ENCODE measurements at places on chromosomes 7 and 10.
A peak's percentile ranks its signal among the peaks of the same experiment; 100 is the strongest.

DNA sequence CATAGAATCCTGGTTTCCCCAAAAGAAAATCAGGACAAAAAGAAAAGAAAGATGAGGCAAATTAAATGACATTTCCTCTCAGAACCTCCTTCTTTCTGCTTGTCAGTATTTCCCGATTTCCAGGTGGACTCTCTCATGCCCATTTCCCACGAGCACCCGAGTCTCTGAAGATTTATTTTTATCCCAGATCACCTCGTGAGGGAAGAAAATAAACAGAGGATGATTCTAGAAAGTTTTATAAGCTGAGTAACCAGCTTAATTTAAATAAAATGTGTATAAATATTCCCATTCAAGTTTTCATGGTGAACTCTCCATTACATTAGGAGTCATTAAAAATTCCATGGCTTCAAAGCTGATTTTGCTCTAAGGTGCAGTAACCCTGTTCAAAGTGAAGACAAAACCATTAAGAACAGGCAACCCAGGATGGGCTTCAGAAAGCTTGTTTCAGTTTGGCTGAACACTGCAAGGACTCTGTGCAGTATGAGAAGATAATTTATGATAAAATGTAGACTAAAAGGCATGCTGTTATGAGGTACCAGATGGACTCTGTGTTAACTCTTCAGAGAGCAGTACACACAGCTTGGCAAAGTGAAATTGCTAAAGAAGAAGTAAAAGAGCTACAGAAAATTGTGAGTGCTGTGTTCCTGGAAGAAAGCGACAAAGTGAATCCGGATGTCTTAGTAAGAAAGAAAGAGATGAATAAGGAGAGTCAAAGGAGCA lies 521.3 kb upstream of the LRRN3 start:
- DNase-seq, result no peak

- DNase-seq, result no peak
These were observed 14.8 kb downstream of the ATG9B start for GRCh38 chr7:151009327-151010036.

DNA sequence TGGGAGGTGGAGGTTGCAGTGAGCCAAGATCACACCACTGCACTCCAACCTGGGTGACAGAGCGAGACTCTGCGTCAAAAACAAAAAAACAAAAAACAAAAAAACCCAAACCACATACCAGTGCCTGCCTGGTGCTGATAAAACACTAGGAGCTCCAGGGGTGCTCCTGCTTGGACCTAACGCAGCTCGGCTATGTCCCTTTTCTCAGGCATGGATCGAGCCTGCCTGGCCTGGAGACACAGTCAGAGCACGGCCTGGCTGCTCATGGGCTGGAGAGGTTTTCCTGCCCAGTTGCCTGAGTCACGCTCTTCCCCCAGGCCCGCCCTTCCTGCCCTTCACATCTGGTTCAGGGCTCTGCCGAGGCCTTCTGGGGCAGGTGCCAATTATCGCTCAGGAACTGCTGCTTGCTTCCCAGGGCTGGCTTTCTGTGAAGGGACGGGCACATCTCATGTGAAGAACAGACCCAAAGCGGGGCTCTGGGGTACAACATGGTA lies 12.6 kb upstream of the NPFFR1 start:
- peak; percentile 75 for DNase-seq

DNA sequence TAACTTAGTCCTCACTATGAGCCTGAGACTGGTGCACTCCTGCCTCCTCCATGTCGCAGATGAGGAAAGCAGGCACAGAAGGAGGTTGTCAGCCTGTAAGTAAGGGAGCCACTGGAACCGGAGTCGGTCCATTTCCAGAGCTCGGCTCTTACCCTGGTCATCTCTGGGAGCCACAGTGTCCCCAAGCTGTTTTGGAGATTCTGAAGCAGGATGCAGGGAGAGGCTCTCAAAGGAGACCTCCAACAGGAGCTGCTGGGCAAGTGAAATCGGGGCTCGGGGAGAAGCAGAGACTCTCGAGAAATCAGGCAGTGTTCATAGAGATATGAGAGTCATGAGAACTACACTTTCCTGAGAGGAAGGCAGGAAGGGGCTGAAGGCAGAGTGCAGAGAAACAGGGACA lies 39.0 kb downstream of the VSTM4 start:
- no peak for DNase-seq

GRCh38 chr10:260819-261429 lies 125.7 kb downstream of the ZMYND11 start:
- DNase-seq, result no peak

Data from right forelimb (tissue), 1 donor.